NCI-H1092 (cell line): ENCODE measurements at places on chromosomes 1 and 21.

GRCh38 chr1:1290238-1290731 is 10.0 kb downstream of the SCNN1D start:
- no peak for DNase-seq

GRCh38 chr1:17852383-17852782 is 97.2 kb downstream of the ACTL8 start:
- DNase-seq = peak; percentile 60

GRCh38 chr1:68049941-68050878 is at the start of gene DIRAS3:
DIRAS3 (minus strand) TSS chr1:68050627; CDS start chr1:68047297, 3,330 bp downstream.
- peak; percentile 5 for DNase-seq

GRCh38 chr1:60727552-60727951 is 354.8 kb upstream of the NFIA start:
- DNase-seq = no peak

DNA sequence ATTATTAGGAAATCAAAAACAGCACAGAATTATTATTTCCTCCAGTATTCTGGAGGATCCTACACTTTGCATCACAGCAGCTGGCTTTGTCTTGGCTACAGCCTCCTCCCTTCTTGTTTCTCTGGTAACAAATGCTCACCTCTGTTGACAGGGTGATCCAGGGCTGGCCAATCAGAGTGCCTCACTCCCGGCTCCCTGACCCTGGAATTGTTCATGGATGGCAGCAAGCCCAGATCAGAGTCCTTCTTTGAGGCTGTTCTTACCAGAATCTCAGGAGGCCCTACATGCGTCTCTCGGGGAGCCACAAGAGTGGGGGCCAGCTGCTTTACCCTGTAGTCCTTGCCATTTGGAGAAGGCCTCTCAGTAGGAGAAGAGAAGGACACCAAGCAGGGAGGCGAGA is 48.4 kb upstream of the IGSF5 start:
- DNase-seq = peak; percentile 55

DNA sequence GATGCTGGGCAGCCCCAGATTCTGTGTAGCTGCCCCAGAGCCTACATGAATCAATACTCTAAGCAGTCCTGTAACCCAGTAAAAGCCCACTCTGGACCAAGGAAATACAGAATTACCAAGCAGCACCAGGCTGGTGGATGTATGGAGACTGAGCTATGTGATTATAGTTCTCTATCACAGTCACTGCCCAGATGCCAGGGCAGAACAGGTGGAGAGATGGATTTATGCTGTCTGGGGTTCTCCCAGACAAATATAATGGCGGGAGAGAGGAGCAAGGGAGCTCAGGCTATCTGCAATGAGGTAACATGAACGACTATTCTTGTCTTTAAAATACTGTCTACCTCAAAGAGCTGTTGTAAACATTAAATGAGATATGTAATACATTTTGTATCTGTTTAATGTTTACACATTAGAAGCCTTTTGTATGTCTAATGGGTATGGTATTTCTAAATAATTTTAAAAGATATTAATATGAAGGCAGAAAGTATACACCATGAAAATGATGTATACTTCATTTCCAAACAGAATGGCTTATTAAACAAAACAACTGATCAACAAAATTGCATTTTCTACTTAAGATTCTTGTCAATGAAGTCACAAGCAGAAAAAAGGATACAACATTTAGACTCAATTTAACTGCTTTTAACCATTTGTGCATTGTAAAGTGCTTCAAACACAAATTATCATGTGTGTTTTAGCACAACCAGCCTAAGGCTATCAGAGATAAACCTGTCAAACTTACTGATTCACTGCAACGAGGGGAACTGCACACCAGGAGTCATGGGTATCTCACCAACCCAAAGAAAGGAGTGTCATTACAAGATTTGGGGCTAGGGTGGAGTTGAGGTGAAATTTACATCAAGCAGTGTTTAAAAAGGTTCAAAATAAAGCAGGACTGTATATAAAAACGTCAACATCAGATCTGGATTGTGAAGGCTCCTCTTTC is 3.0 kb downstream of the SDE2 start:
- DNase-seq = no peak

DNA sequence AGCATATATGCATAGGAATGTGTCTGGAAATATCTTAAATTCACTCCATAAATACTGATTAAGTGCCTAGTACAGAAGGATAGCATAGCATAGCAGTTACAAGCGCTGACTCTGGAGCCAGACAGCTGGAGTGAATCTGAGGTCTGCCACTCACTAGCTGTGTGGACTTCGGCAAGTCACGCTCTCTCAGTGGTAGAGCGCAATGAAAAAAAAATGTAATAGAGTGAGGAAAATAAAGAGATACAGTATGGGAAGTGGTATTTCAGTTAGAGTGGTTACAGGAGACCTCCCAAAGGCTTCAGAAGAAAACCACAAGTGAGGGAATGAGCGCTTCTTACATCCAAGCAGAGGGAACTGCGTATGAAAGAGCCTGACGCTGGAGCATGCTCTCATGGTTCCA is 338.9 kb upstream of the PRMT6 start:
- no peak for DNase-seq

GRCh38 chr1:178664278-178664677 is 60.8 kb upstream of the RALGPS2 start:
- no peak for DNase-seq

DNA sequence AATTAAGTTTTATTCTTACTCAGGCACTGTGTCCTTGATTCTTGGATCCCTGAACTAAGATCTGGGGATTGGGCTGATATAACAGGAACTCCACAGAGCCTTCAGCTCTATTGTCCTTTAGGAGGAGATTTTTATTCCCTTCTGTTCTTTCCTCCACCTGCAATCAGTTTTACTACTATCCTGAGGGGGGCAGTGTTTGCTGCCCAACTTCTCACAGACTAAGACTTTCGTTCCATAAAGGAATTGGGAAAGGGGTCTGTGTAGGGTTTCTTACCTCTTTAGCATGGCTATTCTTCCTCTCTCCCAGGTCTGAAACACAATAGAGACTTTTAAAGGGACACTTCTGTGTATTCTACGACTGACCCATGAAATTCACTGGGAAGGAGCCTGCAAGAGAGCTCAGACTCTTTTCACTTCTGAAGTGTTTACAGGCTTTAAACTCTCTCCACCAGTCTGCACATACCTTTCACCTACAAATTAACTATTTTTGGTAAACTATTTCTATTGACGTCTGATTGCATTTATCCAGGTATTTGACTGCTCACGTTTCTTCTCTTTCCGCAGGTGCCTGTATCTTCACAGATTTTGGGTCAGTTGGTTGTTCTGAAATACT is 103.3 kb upstream of the DEPDC1 start:
- no peak for DNase-seq

GRCh38 chr21:42107881-42108553 is 36.9 kb downstream of the UMODL1 start:
- DNase-seq = peak; percentile 43

GRCh38 chr1:58248791-58249190 is 297.7 kb downstream of the OMA1 start:
- DNase-seq = no peak

DNA sequence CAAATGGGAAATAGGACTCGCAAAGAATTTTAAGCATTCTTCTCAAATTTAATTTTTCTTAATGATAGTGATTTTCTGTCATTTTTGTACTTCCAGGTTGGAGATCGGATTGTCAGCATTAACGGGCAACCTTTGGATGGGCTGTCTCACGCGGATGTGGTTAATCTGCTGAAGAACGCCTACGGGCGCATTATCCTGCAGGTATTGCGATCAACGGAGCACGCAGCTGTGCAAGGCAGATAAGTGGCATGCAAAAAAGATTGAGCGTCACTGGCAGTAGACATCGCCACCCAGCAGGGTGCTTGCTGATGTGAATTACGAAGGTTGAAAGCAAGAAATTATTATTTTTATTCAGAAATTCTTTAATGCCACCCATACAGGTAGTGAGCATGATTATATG is 65.9 kb upstream of the L1TD1 start:
- DNase-seq = no peak

GRCh38 chr1:79585801-79586200 is 579.3 kb upstream of the ADGRL4 start:
- no peak for DNase-seq

GRCh38 chr1:10402729-10403274 is 3.9 kb downstream of the PGD start:
- no peak for DNase-seq

- no peak for DNase-seq
These were observed 140.3 kb downstream of the ZC3H11B start for GRCh38 chr1:219472596-219472995.

DNA sequence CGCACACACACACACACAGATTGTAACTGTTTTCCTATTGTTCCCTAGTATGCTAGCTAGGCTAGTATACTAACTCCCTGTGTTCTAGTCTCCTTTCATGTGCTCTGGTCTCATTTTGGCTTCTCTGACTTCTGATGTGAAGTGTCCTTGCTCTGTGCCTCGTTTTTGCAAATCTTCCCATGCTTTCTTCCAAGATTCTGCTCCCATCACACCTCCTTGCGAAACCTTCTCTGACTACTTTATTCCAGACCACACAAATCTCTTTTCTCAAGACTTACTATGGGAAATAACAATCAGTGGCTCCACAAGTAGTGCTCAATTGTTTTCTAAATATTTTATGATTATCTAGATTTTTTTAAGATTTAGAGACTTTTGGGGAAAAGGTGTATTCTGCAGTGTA is 10.3 kb downstream of the PRRX1 start:
- no peak for DNase-seq

- DNase-seq = peak; percentile 97
These were observed 2.2 kb downstream of the CYB5R1 start for GRCh38 chr1:202964791-202965410.

DNA sequence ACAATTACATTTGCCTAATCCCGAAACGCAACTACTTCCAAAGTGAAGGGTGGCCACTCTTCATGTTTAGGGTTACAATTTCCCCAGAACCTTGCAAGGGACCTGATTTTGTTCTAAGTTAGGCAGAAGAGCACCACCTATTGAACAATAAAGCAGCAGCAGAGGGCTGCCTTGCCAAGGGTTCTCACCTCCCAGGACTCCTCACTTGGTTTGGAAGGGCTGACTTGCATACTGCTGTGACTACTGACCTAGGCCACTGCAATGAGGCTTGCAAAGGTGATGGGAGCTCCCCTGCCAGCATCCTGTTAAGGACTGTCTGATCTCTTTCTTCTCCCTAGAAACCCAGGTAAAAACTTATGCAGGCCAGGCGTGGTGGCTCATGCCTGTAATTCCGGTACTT is 14.2 kb downstream of the MTOR start:
- DNase-seq = no peak

- DNase-seq = no peak
These were observed 79.3 kb upstream of the DIRAS3 start for GRCh38 chr1:68129536-68130250.

GRCh38 chr1:206117151-206117948 is at the start of gene AVPR1B:
AVPR1B (minus strand) TSS chr1:206117388; CDS start chr1:206116890, 498 bp downstream.
- peak; percentile 77 for DNase-seq

DNA sequence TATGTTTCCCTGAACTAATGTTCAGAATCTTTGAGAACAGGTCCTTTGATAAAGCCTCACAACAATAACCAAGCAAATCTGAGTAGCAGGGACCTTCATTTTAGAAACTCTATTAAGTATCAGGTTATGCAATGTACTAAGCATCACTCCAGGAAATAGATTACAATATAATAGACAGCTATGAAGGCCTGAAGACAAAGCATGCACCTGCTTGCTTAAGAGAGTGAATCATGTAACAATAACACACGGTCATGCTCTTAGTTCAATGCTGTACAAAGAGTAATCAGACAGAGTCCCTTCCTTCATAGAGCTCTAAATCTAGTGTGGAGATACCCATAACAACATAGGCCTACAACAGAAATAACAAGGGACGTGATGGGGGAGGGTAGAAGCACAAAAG is 8.1 kb upstream of the CMPK1 start:
- no peak for DNase-seq

GRCh38 chr1:10108134-10108663 is 75.4 kb downstream of the UBE4B start:
- DNase-seq = no peak

- DNase-seq = no peak
These were observed 36.1 kb downstream of the CLSTN1 start for GRCh38 chr1:9787702-9788101.

GRCh38 chr1:242824435-242824834 is 299.9 kb upstream of the PLD5 start:
- DNase-seq = no peak

DNA sequence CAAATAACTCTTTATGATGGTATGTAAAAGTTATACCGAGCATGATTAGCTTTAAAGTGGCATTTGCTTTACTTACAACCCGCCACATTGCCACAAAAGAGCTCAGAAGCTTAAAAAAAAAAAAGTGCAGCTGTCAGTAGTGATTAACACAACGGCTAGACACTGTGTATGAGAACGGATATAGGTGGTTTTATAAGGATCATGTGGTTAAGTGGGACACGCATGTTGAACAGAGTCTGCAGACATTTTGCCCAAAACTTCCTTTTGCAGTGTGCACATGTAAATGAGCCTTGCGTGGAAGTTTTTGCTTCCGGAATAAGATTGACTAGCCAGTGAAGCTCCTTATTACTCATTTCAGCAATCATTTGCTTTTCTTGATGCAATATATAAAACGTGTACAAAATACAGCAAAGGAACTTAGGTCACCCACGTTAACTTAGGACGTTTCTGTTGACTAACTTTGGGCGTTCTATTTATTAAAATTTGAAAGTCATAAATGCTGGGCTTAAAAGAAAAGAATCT is 58.7 kb upstream of the RGS1 start:
- DNase-seq = no peak

DNA sequence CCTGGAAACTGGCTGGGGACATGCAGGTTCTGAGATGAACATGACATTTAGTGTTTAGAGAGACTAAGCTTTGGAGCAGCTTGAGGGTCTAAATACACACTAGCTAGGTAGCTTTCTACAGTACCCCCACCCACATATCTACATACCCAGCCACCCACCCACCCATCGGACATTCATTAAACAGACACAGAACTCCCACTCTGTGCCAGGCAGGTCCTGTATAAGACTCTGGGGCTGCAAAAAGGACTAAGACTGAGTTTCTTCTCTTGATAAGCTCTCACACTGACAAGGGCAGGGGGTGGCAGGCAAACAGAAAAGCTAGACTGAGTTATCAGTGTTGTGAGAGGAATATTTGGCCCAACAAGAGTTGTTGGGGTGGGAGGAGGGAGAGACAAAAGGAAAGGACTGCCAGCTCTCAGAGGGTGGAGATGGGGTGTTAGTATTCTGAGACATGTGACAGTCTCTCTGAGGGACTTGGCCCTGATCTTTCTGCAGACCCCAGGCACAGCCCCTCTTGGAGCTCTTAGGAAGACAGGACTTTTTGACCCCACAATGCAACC is 6.8 kb downstream of the MAP7D1 start:
- no peak for DNase-seq
